Osteoblast (primary cell): ENCODE measurements at places on chromosomes 1 and 21.
A peak's percentile ranks its signal among the peaks of the same experiment; 100 is the strongest.

- H3K4me3 ChIP-seq = no peak overlapping the region
- H3K4me1 ChIP-seq = no peaks in the 10 kb centered on the region
- DNase-seq = no peak
- H3K27me3 ChIP-seq = peaks cover 1% of the 10 kb centered on the region
Observed at GRCh38 chr1:47767741-47768100, 229.5 kb downstream of the TRABD2B start.

DNA sequence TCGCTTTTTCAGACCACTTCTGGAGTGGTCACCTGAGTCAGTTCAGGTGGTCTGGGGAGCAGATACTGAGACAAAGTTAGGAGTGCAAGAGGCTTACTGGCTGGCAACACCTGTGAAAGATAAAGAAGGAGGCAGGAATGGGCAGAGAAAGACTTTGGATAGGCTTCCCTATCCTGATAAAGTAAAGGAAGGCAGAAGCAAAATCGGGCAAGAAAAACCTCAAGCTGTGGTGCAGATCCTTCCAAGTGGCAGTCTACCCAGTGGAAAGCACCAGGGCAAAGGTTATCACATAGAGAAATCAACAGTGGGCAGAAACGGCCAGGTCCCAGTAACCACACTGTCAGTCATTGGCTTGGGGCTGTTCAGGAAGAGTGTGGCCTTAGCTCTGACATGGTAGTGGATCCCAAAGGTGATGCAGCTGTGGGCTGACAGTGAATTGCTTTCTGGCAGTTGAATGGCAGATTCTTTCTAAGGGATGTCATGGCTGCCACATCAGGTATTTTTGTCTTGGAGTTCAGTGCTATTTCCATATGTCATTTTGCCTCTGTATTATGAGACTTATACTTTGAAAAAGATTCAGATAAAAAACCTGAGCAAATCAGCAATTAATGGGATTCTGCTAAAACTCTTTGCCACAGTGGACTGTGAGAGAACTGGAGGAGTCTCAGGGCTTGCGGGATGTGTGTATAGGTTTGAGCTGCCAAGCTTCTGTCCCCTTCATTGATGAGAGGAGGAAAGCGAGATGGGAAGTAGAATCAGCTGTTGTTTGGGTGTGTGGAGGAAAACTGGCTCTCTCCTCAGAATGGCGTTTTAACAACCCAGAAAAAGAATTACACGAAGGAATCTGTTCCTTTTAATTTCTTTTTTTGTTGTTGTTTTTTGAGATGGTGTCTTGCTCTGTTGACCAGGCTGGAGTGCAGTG lies 8.1 kb upstream of the CGN start:
- no peak overlapping the region for H3K4me3 ChIP-seq
- no peak for DNase-seq
- H3K4me1 ChIP-seq = no peaks in the 10 kb centered on the region
- no peak overlapping the region for H3K27ac ChIP-seq
- no peaks in the 10 kb centered on the region for H3K36me3 ChIP-seq

- peaks cover 3% of the 10 kb centered on the region for H3K4me1 ChIP-seq
- no peaks in the 10 kb centered on the region for H3K27me3 ChIP-seq
- H3K27ac ChIP-seq = no peak overlapping the region
Observed at GRCh38 chr1:212981571-212982328, 31.4 kb downstream of the VASH2 start.

- no peaks in the 10 kb centered on the region for H3K36me3 ChIP-seq
- no peaks in the 10 kb centered on the region for H3K4me1 ChIP-seq
- H3K27ac ChIP-seq = no peak overlapping the region
- no peak for DNase-seq
- no peaks in the 10 kb centered on the region for H3K27me3 ChIP-seq
Observed at GRCh38 chr1:104987210-104987609, 1237.5 kb downstream of the AMY1C start.

GRCh38 chr1:85148524-85149250 lies 52.1 kb downstream of the SYDE2 start:
- DNase-seq = peak; percentile 65
- H3K27ac ChIP-seq = no peak overlapping the region
- H3K4me3 ChIP-seq = no peak overlapping the region
- H3K36me3 ChIP-seq = no peaks in the 10 kb centered on the region
- H3K4me1 ChIP-seq = peaks cover 7% of the 10 kb centered on the region

DNA sequence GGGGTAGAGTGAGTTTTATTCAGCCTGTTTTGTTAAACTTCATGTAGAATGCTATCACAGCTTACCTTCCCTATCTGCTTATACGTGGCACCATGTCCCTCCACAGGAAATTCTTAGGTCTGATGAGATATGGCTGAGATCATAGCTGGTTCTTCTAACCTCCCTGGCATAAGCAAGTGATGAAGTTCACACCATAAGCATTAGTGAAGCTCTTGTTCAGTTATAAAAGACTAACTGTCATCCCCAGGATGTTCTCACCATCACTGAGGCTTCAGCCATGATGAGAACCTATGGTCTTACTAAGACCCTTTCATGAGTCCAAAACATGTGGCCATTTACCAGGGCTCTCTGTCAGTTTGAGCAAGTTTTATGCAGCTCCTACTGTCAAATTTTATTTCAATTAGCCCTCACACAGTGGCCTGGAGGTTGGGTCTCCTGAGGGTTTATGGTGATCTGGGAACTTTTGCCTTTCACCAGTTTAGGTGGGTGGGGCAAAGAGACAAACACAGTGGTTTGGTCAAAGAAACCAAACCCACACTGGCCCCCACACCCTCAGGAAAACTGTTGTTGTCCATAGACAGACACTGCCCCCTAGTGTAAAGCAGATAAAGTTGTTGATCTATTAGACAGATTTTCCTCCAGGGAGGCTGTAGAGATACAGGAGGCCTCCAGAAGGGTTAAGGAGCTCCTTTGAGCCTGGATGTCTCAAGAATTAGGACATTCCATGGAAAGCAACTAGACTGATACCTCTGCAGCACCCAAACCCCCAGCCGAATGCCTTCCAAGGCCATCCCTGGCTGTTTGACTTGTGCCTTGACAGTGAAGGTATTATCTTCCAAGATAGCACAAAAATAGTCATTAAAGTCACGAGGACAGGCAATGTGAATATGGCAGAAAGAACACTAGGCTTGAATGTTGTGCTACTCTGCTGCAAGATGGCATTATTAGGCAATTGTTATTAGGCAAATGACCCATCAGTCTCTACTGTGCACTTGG lies 5.0 kb downstream of the SLC22A15 start:
- peak; percentile 86 for DNase-seq
- H3K4me3 ChIP-seq = no peak overlapping the region
- no peaks in the 10 kb centered on the region for H3K36me3 ChIP-seq

DNA sequence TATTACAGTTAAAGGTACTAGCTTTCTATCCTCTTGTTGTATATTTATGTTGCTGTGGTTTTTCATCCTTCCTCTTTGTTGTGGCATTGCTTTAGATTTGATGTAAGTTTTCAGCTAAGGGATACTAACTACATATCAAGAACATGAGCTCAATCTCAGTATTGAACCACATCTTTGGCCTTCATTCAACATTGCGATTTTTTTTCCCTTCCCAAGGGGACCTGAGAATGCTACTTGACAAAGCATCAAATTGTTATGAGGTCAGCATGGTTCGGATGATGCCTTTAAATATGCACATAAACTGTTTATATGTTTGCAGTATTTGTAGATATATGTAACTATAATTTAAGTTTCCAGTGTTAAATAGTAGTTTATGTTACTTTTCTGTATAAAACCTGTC lies 31.7 kb upstream of the GPR88 start:
- no peak overlapping the region for H3K27ac ChIP-seq
- H3K36me3 ChIP-seq = no peaks in the 10 kb centered on the region
- H3K4me1 ChIP-seq = peaks cover 3% of the 10 kb centered on the region
- no peaks in the 10 kb centered on the region for H3K27me3 ChIP-seq
- H3K4me3 ChIP-seq = no peak overlapping the region
- no peak for DNase-seq

GRCh38 chr1:15424146-15424667 lies 14.0 kb upstream of the CTRC start:
- peak; percentile 59 for DNase-seq
- H3K4me3 ChIP-seq = no peak overlapping the region
- H3K36me3 ChIP-seq = peaks cover 9% of the 10 kb centered on the region
- no peak overlapping the region for H3K27ac ChIP-seq
- no peaks in the 10 kb centered on the region for H3K27me3 ChIP-seq
